ENCODE measurements at places on chromosomes 6 and 20.
A peak's percentile ranks its signal among the peaks of the same experiment; 100 is the strongest.

DNA sequence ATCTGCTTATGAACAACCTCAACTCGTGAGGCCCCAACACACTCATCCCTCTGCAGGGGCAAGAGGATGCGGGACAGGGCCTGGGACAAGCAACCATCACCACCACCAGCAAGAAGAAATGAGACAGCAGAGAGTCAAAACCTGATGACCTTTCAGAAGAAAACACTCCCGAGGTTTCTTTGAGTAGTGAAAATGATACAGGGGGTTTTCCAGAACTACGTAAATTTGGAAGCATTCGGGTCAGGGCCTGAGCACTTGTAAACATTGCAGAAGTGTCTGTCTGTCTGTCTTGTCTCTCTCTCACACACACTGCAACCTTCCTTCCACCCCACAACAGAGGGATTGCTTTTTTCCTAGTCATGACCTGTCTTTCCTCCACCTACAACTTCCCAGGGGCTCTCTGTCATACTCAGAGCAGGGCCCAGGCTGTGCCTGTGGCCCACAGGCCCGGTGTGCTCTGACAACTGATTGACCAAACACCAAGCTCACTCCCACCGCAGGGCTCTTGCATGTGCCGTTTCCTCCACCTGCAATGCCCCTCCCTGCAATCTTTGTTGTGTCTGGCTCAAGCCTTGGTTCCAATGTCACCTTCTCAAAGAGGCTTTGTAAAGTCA, 90.9 kb downstream of the BMP7 start:
- no peak for DNase-seq

- DNase-seq = peak; percentile 63
Observed at GRCh38 chr20:63686492-63687321, 9.7 kb upstream of the TNFRSF6B start.

DNA sequence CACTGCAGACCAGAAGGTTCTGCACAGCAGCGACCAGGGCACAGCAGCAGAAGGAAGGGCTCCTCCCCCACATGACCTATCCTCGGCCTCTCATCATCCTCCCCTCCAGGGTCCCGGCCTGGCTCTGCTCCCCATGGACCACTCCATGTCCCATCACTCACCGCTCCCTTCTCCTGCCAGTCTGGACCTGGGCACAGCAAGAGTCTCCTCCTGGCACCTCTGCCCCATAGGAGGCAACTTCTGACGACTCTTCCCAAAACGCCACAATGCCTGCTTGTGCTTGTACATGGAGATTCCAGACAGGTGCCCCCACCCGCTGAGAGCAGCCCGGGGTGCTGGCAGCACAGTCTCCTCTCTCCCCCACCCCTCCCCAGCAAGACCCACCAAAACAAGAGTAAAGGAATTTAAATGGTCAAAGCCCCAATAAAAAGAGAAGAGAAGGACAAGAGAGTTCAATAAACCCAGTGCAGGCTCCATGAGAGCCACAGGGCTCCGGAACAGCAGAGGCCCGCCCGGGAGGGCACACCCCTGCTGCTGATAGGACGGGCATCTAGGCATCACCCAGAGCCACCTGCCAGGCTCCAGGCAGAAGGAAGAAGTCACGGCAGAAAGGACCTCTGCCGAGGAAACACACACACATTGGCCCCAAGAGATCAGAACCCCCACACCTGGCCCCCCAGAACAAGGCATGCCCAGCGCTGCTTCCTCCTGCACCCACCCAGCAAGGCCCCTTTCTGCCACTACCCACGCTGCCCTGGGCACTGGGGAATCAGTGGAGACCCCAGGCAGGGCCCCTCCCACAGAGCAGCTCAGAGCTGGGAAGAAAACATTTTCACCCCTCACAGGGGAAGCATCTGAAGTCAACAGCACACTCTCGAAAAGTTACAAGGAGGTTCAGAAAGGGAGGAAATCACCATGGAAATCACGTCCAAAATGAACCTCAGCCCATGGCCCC, 15.2 kb downstream of the TAF4 start:
- DNase-seq = no peak

DNA sequence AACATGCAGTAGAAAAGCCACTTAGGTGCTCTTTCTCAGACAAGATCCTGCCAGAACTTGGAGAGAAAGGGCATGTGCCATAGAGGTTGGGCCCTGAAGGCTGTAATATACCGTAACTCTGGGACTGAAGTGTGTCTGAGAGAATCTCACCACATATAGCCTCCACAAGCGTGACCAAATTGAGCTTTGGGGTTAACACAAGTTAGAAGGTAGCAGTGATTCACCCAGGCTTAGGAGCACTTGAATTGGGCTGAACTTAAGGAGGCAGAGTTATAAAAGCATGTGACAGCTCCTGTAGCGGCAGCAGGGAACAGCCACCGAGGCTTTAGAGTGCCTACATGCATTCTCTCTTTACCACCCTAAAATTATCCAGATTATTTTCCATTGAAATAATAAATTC, 361.6 kb downstream of the PHF3 start:
- no peak for DNase-seq

DNA sequence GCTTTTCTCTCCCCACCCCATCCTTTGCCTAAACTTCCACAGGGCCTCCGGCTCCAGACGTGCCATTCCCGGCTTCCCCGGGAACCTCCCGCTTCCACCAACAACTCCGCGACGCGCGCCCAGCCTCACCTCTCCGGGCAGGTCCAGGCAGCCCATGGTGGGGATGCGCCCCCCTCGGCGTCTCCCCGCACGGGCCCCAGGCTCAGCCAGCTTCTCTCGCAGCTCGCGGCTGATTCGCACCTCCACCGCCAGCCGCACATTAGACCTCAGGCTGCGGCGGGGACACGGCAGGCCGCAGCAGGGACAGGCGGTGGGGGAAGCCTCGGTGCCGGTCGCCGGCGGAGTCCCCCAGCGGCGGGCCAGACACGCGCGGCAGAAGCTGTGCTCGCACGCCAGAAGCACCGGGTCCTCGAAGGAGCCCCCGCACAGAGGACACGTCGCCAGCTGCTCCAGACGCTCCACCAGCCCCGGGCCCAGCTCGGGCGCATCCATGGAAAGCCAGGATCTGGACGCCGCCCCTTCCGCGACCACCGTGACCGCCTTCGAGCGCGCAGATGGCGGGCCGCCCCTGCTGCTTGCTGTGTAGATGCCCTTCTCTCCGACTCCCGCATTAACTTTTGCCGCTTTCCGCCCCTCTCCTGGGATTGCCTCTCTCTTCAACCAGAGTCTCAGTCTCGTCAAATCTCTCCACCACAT, at the start of gene RNF39:
Gene RNF39, minus strand, starts transcription at position 676 of the 696 bp plus-strand sequence. Its CDS starts 184 bp downstream, at position 492.
- DNase-seq = no peak

GRCh38 chr20:33280000-33280680, 2.9 kb upstream of the BPIFB1 start:
- DNase-seq = no peak

- no peak for DNase-seq
Observed at GRCh38 chr20:9491324-9491723, 23.1 kb upstream of the LAMP5 start.

- no peak for DNase-seq
Observed at GRCh38 chr6:143158113-143158581, 97.5 kb downstream of the AIG1 start.

DNA sequence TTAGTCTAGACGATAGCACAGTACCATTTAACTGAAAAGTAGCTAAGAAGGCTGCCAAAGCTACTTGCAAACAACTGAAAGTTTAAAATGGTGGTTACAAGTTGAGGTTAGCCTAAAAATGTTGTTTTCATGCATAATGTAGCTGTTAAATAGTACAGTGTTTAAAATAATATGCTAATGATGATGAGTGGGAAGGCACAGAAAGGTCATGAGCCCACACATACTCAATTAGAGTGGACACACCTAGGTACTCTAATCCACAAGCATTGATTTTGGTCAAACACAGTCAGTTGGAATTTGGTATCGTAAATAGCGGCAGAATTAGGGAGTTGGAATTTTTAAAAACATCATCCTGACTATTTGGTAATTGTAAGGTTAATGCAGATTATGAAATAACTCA, 7.0 kb downstream of the TXLNB start:
- no peak for DNase-seq

DNA sequence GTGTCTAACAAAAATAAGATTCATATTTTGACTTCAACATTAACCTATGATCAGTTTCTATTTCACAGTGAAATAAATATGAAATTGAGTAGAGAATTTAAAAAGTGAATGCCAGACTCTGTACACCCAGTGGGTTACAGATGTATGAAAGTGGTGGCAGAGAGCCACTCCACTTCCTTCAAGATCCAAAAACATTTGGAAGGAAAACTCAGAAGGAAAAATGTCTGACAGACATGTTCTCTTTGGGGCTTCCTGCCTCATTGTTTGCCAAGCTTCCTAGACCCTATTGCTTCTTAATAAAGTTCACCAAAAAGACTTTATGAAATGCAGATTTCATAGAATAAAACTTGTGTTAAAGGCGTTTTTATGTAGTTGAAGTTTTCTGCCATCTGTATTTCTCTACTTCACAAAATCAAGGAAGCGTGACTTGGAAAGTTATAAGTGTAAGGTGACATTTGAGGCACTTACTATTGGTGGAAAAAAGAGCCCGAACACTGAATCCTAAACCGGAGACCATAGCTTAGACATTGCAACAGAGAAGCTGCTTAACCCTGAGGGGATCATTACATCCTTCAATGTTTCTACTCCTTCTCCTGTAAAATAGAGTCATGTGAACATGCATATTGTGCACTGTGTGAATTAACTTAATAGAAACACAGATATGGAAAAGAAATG, 12.8 kb downstream of the HMGCLL1 start:
- DNase-seq = peak; percentile 75

DNA sequence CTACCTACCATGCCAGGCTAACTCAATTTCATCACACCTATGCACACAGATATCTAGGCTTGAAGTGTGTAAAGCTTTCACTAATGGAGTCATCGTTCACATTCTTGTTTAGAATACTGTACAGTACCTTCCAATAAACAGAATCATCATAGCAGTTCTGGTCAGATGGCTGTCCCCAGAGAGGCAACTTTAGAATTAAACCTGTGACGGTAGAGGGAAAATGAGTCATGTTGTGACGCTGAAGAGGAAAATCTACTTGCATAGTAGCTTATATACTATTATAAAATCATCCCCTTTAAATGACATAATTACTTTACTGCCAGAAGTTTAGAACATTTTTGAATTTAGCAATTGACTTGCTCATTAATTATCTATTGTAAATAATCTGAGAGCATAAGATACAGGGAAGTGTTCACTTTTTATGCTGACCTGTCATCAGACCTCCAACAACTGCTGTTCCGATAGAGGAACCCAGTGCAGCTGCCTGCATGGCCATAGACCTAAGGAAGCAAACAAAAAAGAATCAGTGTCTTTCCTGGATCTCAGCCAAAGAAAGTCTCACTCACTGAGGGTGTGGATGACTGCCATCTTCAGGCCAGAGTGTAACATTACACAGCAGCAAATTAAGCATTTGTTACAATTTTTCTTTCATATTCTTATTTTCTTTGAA, 29.8 kb downstream of the RHAG start:
- peak; percentile 83 for DNase-seq

DNA sequence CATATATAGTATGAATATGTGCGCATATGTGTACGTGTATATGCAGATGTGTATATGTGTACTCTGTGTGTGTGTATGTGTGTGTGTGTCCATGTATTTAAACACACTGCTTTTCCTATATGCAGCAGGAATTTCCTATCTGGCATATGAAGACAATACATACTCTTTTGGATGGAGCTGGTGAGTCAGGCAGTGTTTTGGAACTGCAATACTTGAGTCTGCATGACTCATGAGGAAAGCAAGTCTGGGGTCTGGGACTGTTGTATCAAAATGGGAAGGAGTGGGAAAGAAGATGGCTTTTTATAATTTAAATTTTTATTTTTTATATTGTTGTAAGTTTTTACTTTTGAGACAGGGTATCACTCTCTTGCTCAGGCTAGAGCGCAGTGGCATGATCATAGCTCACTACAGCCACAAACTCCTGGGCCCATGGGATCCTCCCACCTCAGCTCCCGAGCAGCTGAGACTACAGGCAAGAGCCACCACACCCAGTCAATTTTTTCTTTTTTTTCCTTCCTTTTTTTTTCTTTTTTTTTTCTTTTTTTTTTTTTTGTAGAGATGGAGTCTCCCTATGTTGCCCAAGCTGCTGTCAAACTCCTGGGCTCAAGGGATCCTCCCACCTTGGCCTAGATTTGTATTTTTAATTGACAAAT, 72.2 kb downstream of the ATXN1 start:
- DNase-seq = no peak

GRCh38 chr20:32861446-32861845, 2.7 kb downstream of the EFCAB8 start:
- no peak for DNase-seq

DNA sequence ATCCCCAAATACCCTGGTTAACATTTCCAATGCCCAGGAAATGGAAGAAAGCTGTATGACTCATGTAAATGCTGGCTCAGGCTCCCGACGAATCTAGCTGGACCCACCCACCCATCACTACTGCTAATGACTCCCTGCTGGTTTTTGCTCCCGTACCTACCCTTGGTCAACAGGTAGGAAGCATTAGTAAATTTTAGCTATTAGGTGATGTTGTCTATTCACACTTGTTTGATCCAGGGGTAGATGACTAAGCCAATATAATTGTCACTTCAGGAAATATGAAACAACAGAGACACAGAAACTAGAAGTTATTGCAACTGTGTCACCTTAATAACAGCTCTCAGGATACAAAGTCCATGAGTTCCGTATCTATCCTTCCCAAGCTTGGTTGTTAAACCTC, 94.4 kb upstream of the BEND6 start:
- no peak for DNase-seq

DNA sequence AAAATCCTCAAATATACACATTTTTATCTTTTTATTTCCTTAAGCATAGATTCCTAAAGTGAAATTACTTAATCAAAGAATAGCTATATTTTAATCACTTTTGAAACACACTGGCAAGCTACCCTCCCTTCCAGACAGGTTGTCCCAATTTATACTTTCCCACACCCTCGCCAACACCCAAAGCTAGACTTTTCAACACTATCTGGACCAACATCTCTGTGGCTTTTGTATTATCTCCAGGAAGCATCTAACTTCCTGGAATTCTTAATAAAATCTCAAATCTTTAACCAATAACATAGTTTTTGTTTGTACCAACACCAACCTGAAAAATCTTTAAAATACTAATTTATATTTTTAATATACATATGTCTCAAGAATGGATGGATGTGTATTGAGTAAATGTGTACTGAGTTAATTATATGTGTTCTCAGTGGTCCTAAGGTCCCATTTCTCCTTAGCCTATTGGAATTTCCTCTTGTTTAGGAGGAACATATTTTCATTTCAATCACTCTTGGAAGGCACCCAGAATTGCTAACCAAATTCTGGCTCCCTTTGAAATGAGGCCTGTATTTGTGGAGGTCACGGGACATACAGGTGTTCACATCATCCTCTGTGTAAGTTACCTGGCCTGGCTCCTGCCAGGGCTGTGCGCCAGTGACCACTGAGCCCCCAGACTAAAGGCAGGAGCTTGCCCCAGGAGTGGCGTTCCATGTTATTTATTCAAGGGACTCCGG, 17.4 kb upstream of the GFOD1 start:
- DNase-seq = no peak

GRCh38 chr6:134415194-134415593, 97.3 kb upstream of the SGK1 start:
- DNase-seq = no peak

Measured in muscle of arm (tissue), 14 donors.